ENCODE measurements at places on chromosomes 16 and 17.

DNA sequence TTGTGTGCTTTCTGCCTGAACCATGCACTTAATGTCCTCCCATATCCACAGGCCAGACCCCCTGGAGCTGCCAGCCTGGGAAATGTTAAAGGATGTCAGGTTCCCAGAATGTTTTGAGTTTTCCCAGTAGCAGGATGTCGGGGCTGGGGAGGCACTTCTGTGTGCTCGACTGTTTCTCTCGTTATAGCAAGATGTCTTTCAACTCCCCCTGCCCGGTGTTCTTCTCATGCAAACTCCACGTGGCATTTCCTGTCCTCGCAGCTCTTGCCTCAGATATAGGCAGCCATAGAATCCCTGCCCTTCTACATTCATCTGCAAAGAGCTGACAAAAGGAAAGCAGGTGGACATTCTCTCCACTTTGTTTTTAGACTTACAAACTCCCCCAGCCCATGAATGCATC lies 457.2 kb upstream of the CDH11 start:
- no peak for DNase-seq

GRCh38 chr16:16189842-16190241 lies 33.5 kb downstream of the ABCC6 start:
- no peak for DNase-seq

DNA sequence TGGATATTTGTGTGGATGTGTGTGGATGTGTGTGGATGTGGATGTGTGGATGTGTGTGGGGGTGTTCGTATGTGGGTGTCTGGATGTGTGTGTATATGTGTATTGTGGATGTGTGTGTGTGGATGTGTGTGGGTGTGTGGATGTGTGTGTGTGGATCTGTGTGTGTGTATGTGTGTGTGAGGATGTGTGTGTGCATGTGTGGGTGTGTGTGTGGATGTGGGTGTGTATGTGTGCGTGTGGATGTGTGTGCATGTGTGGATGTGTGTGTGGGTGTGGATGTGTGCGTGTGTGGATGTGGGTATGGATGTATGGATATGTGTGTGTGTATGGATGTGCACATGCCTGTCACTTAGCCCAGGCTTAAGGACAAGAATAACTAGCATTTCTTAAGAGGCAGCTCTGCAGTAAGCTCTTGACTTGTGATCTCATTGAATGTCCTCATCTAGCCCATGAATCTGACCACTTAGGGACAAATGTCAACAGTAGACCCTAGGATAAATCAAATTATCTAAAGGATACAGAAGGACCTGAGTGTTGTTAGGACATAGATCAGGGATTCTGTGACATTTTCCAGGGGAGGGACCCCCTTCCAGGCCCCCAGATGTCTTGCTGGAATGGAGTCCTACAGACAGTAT lies 83.5 kb downstream of the BMERB1 start:
- no peak for DNase-seq

GRCh38 chr17:4438162-4438944 lies 4.6 kb downstream of the SPNS3 start:
- DNase-seq, result no peak

- DNase-seq, result no peak
Observed at GRCh38 chr16:58148526-58148925, 19.3 kb upstream of the CFAP20 start.

DNA sequence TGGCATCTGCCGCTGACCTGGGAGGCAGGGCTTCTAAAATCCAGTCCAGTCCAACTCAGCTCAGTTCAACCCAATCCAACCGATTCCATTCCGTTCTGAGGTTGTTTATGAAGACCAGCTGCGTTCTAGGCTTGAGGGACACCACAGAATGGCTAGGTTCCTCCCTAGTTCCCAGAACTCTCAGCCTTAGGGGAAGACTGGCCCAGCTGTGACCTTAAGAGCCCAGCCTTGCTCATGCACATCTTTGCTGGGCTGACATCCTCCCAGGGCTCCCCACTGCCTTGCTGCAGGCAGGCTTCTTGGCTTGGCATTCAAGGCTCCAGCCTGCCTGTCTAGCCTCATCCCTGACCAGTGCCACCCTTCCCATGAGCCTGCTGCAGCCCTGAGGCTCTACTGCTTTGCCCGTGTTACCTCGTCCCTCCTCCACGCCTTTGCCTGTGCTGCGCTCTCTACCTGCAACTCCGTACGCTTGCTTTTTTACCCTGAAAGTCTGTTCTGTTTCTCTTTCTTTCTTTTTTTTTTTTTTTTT lies 7.9 kb downstream of the SLC12A3 start:
- DNase-seq, result no peak

DNA sequence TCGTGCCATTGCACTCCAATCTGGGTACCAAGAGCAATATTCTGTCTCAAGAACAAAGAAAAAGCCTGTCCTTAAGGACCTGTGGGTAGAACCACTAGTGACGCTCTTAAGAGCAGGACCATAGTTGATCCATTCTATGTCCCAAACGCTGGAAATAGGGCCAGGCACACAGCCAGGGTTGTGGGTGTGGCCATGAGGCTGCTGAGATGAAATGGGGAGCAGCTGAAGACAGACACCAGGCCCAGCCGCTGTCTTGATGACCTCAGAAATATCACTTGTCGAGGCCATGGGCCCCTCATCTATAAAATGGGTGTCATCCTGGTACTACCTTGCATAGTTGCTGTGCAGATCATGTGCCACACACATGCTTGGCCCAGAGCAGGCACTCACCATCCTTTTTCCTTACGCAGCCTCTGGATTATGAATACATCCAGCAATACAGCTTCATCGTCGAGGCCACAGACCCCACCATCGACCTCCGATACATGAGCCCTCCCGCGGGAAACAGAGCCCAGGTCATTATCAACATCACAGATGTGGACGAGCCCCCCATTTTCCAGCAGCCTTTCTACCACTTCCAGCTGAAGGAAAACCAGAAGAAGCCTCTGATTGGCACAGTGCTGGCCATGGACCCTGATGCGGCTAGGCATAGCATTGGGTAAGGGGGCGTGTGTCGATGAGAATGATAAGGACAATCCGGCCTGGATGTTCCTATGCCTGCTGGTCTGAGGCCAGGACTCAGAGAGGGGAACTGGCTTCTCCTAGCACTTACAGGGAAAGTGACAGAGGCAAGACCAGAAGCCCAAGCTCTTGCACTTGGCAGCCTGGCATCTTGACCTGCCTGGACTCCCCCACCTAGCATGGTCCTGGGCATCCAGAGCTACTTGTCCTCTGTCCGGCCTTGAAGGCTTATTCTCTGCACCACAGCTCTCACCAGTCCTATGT lies 25.5 kb downstream of the CDH5 start:
- no peak for DNase-seq

DNA sequence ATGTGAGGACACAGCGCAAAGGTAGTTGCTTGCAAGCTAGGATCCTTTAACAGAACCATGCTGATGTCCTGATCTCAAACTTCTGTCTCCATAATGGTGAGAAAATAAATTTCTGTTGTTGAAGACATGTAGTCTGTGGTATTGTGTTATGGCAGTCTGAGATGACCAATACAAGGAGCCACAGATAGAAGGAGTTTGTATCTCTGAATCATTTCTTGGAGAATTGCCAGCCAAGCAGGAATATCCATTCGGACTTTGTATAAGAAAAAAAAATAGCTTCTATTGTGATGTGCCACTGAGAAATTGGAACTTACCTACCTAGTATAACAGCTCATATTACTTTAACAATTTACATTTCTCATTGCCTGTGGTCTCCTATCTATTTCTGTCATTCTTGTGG lies 447.6 kb upstream of the CA10 start:
- no peak for DNase-seq

- no peak for DNase-seq
Observed at GRCh38 chr16:48811478-48811877, 201.5 kb upstream of the N4BP1 start.

- no peak for DNase-seq
Observed at GRCh38 chr16:8863594-8864424, 5.0 kb downstream of the CARHSP1 start.

DNA sequence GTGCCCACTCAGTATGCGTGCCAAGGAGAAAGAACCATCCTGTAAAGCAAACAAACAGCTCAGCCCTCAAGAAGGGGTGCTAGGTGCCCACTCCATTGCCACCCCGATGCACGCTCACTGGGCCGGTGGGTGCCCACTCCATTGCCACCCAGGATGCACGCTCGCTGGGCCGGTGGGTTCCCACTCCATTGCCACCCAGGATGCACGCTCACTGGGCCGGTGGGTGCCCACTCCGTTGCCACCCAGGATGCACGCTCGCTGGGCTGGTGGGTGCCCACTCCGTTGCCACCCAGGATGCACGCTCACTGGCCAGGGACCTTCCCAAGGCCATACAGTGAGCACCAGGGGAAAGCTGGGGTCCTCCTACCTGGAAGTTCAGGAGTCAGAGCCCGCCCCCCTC lies 28.1 kb downstream of the HASPIN start:
- DNase-seq, result no peak

- no peak for DNase-seq
Observed at GRCh38 chr17:67272312-67273047, 27.5 kb upstream of the HELZ start.

DNA sequence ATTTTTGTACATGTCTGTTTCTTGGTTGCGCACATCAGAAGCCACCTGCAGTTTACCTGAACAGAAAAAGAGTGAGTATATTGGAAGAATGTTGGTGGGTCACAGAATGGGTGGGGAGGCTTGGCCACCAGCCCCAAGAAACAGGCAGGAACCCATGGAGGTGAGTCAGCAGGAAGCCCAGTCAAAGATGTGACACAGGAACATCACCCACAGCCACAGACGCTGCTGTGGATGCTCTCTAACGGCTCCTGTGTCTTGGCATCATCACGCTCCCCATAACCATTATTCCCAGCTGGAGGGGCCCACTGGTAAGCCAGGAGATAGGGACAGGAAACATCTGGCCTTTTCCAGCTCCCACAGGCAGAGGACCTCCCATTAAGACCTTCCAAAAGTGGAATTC lies 94.0 kb upstream of the WSB1 start:
- no peak for DNase-seq

- no peak for DNase-seq
Observed at GRCh38 chr17:57308543-57309186, 52.3 kb downstream of the MSI2 start.

- DNase-seq, result no peak
Observed at GRCh38 chr17:43545383-43545632, 832 bp downstream of the ETV4 start.

GRCh38 chr17:2484876-2485275 lies 26.8 kb downstream of the METTL16 start:
- DNase-seq, result no peak

DNA sequence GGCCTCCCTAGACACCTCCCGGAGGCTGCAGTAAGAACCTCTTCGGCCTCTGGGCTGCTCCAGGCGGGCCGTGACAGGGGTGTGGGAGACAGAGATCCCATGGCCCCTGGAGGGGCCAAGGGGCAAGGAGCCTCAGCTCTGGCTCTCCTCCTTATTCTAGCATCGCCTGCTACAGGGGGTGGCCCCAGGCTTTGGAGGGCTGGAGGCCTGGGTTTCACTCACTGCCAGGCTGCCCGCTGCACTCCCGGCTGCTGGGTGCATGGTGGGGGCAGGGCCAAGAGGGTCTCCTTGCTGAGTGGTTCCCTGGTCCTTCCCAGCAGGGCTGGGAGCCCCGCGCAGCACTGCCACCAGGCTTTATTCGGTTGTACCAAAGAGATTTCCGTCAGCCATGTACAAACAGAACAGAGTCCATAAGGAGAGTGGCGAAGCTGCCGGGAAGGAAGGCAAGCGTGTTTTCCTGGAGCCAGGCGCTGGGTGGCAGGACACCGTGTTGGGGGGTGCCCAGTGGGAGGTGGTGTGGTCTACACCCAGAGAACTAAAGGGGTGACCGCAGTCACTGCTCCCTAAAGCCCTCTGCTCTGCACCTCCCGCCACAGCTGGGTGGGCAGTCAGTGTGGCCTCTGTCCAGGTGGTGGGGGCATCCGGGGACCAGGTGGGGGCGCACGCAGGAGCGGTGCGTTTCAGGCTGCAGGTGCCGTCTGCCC lies 2.0 kb downstream of the NPB start:
- DNase-seq, result no peak

GRCh38 chr17:74633326-74633725 lies 9.8 kb upstream of the CD300E start:
- no peak for DNase-seq

DNA sequence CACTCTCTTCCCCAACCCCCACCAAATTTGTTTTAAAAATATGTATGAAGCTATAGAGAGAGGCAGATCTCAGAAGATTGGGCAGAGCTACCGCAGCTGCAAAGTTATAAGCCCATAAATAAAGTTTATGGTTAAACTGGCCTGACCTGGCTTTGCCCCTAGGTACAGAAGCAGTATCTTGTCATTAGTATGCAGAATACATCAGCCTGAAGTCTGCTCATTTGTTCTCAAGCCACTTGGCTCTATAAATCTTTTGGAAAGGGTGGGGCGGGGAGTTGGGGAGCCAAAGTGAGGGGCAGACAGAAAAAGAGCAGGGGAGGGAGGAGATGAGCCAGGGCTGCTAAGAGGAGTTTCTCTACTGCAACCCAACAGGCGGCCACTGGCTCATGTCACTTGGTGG lies 113.2 kb downstream of the SOX9 start:
- DNase-seq, result no peak

- no peak for DNase-seq
Observed at GRCh38 chr16:11225677-11226549, 30.1 kb downstream of the SOCS1 start.

DNA sequence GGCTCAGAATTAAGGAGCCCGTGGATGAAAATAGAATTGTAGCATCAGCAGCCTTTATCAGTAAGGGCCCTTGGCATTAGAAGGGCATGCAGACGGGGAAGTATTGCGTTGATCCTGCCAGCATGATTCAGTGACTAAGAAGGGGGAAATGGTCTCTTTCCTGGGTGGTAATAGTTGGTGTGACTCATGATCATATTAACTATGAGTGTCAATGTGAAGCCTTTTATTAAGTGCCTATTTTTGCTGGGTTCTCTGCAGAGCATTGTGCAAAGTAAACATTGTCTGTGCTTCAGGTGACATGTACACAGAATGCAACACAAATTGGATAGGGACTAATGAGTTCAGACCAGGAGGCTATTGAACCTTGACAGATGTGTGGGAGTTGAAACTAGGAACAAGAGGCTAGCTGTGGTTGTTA lies 24.5 kb downstream of the RCVRN start:
- DNase-seq, result no peak

- no peak for DNase-seq
Observed at GRCh38 chr16:66258916-66259845, 107.3 kb upstream of the CDH5 start.

GRCh38 chr16:78762222-78762621 lies 662.8 kb downstream of the WWOX start:
- no peak for DNase-seq

- no peak for DNase-seq
Observed at GRCh38 chr16:80265624-80266306, 275.0 kb upstream of the DYNLRB2 start.

GRCh38 chr17:80953471-80954315 lies 37.9 kb upstream of the CHMP6 start:
- no peak for DNase-seq

- no peak for DNase-seq
Observed at GRCh38 chr16:89705006-89705405, 3.5 kb upstream of the SPATA2L start.

Measured in memory B cell (primary cell).